Aorta (tissue), 5 donors: ENCODE measurements at places on chromosomes 12 and 14. TPM values are rescaled to one million over a fixed set of nuclear protein-coding genes. Genes with fewer than 3 reads are reported as not detected.

Gene COX8C
- total RNA-seq: not detected

DNA sequence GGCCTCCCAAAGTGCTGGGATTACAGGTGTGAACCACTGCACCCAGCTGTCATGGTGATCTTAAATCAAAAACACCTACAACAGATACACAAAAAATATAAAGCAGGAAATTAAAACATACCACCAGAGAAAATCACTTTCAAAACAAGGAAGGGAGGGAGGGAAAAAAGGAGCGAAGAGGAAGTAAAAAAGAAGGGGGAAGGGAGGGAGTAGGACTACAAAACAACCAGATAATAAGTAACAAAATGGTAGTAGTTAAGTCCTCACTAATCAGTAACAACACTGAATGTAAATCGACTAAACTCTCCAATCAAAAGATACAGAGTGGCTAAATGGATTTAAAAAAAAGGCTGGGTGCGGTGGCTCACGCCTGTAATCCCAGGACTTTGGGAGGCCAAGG, 89.0 kb downstream of the SH2B3 start:
- no peak for DNase-seq

- DNase-seq: no peak
These were observed 396 bp downstream of the NDUFA9 start for GRCh38 chr12:4649358-4649661.

GRCh38 chr12:4034921-4035320, 161.7 kb upstream of the PARP11 start:
- no peak for DNase-seq

- no peak for DNase-seq
These were observed 213.3 kb upstream of the SLC16A7 start for GRCh38 chr12:59382282-59383078.

GRCh38 chr14:52185178-52185577, 82.3 kb upstream of the PTGDR start:
- DNase-seq: no peak

Gene NOS1
- total RNA-seq: 0.19 TPM

GRCh38 chr12:68374307-68374982, 42.3 kb upstream of the MDM1 start:
- no peak for DNase-seq

Gene RPS6KL1
- total RNA-seq: 12.6 TPM

- DNase-seq: peak; percentile 26
These were observed 10.1 kb downstream of the KRT71 start for GRCh38 chr12:52542785-52543318.

DNA sequence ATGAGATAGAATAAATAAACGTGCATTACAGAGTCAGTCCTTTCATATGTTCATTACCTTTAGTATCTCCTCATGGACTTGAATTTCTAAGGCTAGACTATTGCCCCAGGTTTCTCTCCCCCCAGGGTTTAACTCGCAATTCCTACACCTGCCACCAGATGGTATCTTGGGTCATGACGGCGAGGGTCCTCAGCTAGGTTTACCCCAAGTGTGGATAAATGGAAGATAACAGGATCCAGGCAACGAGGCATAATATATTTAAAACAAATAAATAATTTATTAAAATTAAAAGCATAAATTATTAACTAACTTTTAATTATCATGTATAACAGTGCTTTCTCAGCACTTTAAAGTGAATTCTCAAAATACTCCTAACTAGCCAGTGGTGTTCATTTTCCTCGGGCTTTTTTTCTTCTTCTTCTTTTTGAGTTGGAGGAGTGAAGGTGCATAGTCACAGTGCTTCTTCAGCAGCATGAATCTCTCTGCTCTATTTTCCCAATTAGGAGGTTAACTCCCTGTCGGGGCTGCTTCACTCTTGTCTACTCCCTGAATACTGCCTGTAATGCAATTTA, 243.5 kb upstream of the CAND1 start:
- DNase-seq: no peak
